ENCODE measurements at places on chromosomes 3 and 15. TPM values are rescaled to one million over a fixed set of nuclear protein-coding genes. Genes with fewer than 3 reads are reported as not detected.

DNA sequence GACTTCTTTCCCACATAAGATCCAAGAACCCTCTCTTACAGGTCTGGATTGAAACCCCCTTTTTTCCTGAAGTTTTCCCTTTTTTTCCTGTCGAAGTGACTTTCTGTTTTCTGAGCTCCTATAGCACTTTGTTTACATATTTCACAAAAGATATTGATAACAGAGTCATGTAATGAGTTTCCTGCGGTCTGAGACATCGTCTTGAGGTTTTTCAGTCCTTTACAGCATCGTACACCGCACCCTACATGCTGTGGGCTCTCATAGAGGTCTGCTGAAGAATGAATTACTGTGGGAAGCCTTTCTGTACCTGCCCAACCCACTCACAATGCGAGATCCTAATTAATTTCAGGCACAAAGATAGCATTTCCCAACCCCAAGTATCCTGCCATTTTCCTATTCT lies 53.1 kb downstream of the MCF2L2 start:
- no peak for DNase-seq

GRCh38 chr3:69250014-69250413 lies 127.6 kb upstream of the LMOD3 start:
- DNase-seq, result no peak

GRCh38 chr15:26983822-26984221 lies 12.8 kb downstream of the GABRG3 start:
- no peak for DNase-seq

DNA sequence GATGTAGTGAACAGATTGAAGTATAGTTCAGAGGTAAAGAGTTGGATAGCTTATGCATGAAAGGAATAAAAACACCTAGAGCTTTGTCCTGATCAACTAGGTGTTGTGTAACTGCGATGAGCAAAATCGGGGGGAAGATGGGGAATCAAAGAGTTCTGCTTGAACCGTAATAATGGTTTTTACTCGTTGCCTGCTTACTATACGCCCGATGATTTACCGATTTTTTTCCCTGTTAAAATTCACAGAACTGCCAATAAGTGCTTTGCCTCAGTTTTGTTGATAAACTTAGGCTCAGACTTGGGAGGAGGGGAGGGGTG lies 783 bp upstream of the DNAJB11 start:
- no peak for DNase-seq

DNA sequence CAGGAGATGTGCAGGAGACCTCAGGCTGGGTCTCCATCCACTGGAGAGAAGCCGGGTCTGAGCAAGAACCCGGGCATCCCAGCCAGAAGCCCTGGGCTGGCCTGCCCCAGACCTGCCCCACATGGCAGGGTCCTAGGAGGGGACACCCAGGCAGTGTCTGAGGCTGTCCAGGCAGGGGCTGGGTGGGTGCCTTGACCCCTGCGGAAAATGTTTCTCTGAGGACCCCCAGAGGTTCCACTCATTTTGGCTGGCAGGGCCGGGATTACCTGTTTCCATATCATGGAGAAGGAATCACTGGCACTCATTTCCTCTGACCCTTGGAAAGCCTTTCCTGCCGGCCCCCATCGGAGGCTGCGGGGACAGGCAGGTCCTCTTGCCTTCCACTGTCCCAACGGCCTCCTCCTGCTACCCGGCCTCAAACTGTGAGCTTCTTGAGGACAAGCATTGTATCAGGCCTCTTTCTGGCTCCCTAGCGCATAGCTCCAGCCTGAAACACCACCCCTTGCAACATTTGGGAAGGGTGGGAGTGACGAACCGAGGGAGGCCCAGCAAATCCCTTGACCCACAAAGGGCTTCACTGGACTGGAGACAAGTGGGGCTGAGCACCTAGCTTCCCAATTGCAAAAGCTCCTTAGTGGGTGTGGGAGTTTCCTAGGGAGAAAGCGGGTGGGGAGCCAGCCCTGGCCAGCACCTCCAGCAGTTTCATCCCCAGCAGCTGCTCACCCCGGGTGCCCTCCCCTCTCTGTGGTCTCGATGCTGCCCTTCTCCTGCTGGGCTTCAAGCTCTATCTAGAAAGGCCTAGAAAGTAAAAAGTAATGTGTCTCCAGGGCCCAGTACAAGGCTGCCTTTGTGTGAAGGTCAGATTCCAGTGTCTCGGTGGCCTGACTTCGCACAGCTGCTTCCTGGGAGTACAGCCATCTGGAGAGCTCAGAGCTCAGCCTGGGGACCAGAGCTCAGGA lies 29.7 kb downstream of the ACSBG1 start:
- DNase-seq, result no peak

DNA sequence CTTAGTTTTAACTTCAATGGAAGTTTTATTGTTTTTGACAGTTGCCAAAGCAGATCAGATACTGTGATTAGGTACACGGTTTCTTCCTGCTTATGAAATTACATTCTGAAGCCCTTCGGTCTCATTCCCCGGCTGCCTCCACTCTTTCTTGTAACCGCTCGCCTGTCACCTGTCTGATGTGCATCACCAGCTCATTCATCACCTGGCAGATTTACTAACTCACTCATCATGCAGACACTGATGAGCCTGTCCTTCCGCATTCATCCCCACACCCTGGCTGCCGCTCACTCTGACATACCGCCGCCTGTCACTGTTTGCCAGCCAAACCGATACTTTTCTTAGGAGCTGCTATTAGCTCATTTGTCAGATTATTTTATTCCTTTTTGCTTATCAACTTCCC lies 82.8 kb upstream of the NSMCE3 start:
- no peak for DNase-seq

GRCh38 chr3:112004669-112005068 lies 5.9 kb downstream of the TAGLN3 start:
- no peak for DNase-seq

DNA sequence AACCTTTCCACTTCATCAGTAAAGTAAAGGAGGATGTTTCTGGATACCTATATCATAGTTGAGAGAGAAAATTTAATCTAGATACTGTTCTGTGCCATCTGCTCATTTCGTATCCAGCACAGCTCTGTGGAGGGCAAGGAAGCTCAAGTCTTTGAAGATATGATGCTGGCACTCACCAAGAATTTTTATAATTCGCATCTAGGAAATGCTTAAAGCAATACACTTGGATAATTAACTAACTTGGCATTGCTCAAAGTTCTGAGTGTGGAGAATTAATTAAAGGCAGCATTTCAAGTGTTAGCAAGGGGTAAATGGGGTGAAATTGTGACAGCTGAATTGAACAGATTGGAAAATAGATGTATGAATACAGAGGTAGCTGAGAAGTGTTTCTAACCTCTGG lies 213.2 kb downstream of the KCNMB2 start:
- DNase-seq, result no peak

DNA sequence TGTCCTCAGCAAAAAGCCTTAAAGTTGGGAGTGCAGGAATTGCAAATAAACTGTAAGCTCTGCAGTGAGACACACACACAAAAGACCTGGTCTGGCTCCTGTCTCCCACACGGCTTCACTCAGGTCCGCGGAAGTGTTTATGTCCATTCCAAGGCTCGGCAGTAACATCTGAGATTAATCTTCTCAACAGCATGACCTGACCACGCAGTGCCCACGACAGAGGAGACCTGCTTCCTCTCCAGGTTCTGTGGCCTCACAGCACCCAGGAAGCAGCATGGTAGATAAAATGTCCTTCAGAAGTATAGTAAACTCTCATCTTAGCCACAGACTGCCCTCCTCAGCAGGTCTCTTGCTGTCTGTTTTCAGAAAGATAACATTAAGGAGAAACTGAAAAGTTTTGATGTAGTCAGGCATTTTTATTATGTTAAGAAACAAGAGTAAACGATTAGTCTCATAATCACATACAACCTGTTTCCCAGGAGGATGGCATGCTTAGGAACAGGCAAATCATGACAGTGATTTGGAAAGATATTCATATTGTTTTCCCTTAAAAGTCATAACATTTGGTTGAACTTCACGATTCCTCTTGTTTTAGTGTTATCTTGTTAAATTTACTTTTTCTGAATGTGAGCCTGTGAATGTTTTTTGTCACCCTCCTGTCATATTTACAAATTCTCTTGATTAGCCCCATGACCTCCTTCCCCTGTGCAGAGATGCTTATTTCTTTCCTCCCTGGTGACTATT lies 34.6 kb downstream of the CD200R1L start:
- DNase-seq, result no peak

DNA sequence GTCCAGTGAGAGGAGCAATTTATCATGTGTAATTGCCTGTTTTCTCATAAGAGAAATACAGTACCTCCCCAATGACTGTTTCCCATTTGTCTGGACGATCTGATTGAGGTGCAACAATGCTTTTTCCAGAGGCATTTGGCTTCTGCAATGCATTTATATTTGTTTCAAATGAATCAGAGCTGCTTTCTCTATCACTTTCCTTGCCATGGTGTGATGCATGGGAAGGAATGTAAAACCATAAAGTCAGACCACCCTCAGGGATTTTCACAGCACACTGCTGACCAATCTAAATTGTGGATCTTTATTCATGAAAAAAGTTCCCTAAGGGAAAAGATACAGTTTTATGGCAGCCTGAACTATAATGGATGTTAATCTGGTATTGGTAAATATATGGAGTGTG lies 333.0 kb downstream of the ZNF385D start:
- no peak for DNase-seq

GRCh38 chr3:171535133-171535532 lies 74.9 kb upstream of the TNIK start:
- no peak for DNase-seq

DNA sequence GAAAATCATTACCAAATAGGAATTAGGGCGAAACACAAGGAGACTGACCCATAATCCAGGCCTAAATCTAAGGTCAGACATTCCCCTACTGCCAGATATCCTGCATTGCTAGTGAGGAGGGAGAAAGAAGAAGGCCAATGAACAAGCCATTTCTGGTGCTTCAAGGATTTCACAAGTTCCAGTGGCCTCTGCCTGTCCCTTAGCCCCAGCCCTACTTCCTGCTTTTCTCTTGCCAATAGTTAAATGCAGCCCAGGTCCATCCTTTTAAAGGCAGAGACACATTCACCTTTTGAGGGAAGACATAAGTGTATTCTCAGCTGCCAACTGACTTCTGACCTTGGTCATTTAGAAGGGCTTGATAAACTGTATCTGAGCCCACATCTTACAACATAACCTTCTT lies 135.8 kb downstream of the ZNF621 start:
- DNase-seq, result no peak

DNA sequence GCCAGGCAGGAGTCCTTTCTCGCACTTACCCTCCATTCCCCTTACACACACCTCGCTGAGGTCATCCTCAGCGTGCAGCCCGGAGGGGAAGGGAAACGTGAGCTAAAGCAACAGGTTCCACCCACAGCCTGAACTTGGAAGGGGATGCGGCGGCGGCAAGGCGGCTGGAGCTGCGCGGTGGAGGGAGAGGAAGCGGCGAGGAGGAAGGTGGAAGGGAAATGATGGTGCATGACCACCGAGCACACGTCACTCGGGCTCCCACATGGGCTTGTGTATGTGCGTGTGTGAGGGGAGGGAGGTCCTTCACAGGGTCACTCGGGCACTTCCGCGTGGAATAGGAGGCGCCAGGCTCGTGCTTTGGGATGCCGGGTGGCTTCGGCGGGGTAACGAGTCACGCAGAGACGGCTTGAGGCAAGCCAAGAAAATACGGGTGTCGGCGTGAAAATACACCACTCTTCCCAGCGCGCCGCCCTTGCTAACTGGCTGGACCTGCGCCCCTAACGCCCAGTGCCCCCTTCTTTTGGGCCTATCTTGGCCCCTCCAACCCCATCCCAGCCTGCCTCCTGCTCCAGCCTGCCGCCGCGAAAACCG lies 225.5 kb upstream of the IL12A start:
- DNase-seq, result peak; percentile 55

DNA sequence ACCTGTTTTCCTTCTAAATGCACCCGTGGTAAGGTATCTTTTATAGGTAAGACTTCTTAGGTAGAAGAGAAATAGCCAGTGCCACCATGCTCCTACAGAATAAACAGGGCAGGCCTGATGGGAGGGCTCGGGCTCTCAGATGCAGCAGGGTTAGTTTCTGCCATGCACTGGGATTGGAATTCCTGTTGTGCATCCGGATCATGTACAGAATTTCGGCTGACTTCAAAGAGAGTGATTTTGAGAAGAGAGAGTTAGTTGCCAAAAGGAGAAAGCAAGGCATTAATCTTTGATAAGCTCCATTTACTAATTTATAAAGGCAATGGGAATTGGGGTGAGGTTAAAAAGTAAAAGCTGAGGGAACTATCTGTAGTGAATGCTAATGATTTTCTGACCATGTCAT lies 211.2 kb downstream of the WDR72 start:
- no peak for DNase-seq

DNA sequence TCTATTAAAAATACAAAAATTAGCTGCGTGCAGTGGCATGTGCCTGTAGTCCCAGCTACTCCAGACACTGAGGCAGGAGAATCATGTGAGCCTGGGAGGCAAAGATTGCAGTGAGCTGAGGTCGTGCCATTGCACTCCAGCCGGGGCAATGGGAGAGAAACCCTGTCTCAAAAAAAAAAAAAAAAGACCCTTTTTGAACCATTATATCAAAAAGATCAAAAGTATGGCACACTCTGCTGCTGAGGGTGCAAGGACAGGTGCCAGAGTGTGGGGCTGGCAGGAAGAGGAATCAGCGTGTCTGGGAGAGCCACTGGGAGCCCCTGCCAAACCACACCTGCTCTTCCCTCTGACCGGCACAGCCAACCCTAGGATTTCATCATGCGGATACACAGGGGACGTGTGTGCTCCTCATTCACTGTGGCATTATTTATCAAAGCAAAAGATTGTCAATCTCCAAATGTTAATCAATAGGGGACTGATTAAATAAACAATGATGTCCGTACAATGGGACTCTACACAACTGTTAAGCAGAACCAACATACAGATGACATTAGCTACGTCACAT lies 147.3 kb upstream of the TLE3 start:
- no peak for DNase-seq

GRCh38 chr3:60617188-60617587 lies 634.1 kb downstream of the FHIT start:
- DNase-seq, result no peak

Gene ISLR
- total RNA-seq, result not detected

Gene UBE2E1
- 61.7 TPM for total RNA-seq

Gene SEMA3B
- total RNA-seq, result 0.36 TPM

Gene GOLGA8G
- total RNA-seq, result not detected

Gene UQCC5
- total RNA-seq, result 8.5 TPM

Gene TNNC1
- total RNA-seq, result 3.2 TPM

Gene DPP8
- 48.7 TPM for total RNA-seq

Gene SCN5A
- total RNA-seq, result 0.53 TPM

Gene TM4SF1
- not detected for total RNA-seq

Gene TM6SF1
- total RNA-seq, result 14.3 TPM

Gene JMJD7
- 33.8 TPM for total RNA-seq
